Brain pericyte (primary cell): ENCODE measurements at places on chromosomes 6 and 20.

GRCh38 chr6:4611429-4612129, 164.6 kb upstream of the CDYL start:
- no peak for DNase-seq

DNA sequence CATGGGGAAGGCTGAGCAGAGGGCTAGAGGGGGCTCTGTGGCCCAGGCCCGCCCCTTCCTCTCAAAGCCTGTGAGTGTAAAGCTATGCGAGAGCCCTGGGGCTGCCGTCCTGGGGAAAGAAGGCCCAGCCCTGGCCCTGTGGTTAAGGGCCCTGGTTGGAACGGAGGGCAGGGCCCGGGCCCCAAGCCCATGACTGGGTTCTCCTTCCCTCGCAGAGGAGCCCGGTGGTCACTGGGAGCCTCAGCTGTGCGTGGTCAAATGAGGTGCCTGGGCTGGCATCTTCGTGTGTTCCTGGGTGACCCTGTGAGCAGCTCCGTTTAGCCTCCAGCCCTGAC, 56.0 kb downstream of the SMOC2 start:
- no peak for DNase-seq

DNA sequence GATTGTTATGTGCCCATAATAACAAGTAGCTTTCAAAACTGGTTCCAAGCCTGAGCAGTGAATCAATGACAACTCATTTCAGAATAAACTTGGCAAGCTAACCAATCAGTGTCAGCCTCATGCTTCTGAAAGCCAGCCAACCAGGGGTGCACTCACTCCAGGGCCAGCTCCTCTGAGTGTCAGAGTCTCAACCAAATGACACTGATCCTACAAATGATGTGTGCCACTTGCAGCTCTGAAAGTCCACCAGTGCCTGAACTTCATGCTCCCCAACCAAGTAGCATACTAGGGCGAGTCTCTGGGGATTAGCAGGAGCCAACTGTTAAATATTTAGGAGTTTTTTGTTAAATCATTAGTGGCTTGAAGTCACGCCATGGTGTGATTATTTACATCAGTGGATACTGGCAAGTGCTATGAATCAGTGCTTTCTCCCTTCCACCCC, 4.5 kb downstream of the IYD start:
- DNase-seq = no peak

GRCh38 chr6:33875141-33875581, 71.4 kb upstream of the MLN start:
- DNase-seq = no peak

- no peak for DNase-seq
These were observed 159.3 kb downstream of the CDKAL1 start for GRCh38 chr6:20693466-20694063.

- DNase-seq = no peak
These were observed 196.2 kb downstream of the BTBD9 start for GRCh38 chr6:38443352-38444144.

GRCh38 chr6:106631346-106631745, 2.0 kb downstream of the QRSL1 start:
- DNase-seq = no peak

GRCh38 chr6:111471533-111471932, 11.5 kb downstream of the REV3L start:
- no peak for DNase-seq

GRCh38 chr6:104679971-104680370, 179.7 kb downstream of the HACE1 start:
- DNase-seq = no peak

GRCh38 chr6:96836631-96837080, 621 bp downstream of the GPR63 start:
- DNase-seq = no peak

- DNase-seq = no peak
These were observed 47.2 kb downstream of the RFX6 start for GRCh38 chr6:116924245-116924644.

DNA sequence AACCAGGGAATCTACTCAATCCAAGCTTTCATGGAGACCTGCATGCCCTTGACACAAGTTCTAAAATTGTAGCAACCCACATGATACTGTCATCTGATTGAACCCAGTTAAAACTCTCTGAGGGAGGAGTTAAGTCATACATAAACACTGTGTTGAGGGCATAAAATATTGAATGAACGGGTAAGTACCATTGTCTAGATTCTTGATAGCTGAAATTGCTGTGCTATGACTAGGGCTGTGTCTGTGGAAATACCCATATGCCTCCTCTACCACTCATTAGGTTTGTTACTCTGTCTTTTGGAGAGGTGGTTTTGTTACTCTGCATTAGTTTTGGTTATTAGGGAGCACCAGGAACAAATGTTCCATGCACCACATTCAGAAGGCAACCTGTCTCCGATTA, 7.6 kb downstream of the ENPP4 start:
- DNase-seq = no peak

- no peak for DNase-seq
These were observed 42.4 kb downstream of the SNX14 start for GRCh38 chr6:85551264-85551663.

- no peak for DNase-seq
These were observed 182.3 kb upstream of the UST start for GRCh38 chr6:148564494-148565035.

GRCh38 chr6:27422651-27423332, 34.2 kb downstream of the ZNF391 start:
- DNase-seq = no peak

GRCh38 chr6:134758621-134759020, 191.3 kb downstream of the ALDH8A1 start:
- DNase-seq = no peak

DNA sequence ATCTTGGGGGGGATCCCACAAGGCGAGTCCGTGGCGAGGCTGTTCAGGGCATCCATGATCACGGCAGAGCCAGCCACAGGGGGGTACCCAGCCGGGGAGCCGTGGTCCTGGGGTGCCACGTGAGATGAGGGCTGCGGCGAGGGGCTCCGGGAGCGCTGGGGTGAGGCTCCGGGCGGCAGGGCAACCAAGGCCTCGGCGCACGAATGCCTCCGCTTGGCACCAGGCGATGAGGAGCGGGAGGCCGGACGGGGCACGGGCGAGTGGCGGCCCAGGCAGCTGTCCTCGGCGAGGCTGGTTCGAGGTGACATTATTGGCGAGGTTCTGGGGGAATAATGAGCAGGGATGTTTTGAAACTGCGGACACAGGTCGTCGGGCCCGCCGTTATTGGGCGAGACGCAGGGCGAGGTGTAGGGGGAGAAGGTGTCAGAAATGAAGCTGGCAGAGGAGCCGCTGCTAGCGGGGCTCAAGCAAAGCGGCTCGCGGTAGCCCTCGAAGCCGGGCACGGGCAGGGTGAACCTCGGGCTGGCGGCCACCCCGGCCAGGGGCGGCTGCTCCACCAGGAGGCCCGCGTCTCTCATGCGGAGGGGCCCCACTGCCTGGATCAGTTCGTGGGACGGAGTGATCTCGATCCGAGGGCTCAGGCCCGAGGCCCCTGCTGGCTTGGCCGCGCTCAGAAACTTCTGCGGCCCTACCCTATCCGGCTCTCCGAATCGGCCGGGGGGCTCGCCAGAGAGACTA, 19.1 kb downstream of the NFATC2 start:
- DNase-seq = no peak

- no peak for DNase-seq
These were observed 8.2 kb downstream of the NOTCH4 start for GRCh38 chr6:32215617-32216016.

- DNase-seq = no peak
These were observed 265.9 kb upstream of the FERMT1 start for GRCh38 chr20:6388671-6389197.

DNA sequence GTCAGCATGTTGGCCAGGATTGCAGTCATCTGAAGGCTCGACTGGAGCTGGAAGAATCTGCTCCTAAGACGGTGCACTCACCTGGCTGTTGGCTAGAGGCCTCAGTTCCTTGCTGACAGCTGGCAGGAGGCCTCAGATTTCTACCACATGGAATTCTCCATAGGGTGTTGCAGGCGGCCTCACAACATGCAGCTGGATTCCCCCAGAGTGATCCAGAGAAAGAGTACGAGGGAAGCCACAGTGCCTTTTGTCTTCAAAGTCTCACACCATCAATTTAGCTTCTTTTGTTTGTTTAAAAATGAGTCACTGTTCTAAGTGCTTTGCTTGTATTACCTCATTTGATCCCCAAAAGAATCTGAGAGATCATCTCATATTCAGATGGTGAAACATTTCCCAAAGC, 65.5 kb upstream of the FYN start:
- peak; percentile 90 for DNase-seq

DNA sequence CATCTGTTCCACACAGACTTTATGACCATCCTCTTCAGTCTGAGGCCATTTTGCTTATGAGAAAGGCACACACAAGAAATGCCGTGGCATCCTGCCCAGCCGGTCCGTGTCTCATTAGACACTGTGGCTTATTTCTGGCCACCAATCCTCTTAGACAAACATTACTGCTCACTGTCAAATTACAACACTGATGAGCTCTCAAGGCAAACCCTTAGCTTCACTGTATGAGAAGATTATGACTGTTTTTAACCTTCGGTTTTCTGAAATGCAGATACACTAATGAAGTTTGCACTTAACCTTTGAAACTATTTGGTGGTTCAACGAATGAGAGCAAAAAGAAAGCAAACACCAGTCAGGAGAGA, 50.5 kb upstream of the DST start:
- DNase-seq = no peak

DNA sequence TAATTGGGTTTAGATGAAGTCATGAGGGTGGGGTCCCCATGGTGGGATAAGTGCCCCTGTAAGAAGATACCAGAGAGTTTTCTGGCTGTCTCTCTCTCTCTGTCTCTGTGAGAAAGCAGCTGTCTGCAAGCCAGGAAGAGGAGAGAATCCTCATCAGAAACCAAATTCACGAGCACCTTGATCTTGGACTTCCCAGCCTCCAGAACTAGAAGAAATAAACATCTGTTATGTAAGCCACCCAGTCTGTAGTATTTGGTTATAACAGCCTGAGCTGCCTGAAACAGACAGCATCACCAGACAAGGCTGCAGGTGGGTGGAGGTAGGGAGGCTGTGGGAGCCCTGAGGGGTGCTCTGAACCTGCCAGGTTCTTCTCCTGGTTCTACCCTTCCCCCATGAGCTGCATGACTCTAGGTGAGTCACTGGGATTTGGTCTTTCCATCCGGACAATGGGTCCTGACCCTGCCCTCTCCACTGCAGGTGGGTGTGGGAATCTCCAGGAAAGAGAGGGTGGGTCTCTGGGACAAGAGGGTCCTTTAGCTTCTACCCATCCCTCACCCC, 34.3 kb upstream of the VEGFA start:
- no peak for DNase-seq

DNA sequence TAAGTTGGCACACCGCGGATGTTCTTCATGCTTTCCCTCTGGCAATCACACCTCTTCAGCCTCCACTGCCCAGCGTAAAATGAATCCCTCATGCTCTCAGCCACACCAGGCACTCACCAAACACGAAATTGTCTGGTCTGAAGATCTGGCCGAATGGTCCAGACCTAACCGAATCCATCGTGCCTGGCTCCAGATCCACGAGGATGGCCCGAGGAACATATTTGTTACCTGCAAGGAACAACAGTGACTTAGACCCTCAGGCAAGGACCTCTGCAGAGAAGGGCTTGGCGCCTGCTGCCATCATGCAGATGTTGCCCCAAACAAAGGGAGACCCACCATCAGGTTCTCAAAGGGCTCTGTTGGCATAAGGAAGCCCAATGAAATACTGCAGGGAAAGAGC, 1.4 kb downstream of the TUBB2B start:
- DNase-seq = no peak

GRCh38 chr6:158789115-158789917, 29.9 kb downstream of the EZR start:
- no peak for DNase-seq

GRCh38 chr6:91895599-91896285, 1308.9 kb upstream of the MAP3K7 start:
- DNase-seq = peak; percentile 37

GRCh38 chr20:38129893-38130609, 35.0 kb downstream of the TGM2 start:
- DNase-seq = no peak

GRCh38 chr6:63352544-63353285, 32.9 kb upstream of the LGSN start:
- peak; percentile 17 for DNase-seq

DNA sequence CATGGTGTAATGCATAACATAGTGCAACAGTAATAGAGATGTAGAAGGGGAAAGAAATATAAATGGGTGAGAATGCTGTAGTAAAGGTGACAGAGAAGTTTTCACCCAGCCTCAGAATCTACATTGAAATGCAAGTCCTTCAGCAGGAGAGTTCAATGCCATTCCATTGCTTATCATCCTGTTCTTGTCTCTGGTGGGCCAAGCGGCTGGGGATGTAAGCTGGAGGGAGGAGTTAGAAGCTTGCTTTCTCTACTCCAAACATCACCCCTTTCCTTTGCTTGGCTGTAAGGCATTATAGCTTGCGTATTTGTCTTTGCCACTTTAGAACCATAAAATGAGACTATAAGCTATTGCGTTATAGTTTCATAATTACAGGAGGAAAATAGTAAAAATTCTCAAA, 2.2 kb upstream of the FUT9 start:
- DNase-seq = no peak

DNA sequence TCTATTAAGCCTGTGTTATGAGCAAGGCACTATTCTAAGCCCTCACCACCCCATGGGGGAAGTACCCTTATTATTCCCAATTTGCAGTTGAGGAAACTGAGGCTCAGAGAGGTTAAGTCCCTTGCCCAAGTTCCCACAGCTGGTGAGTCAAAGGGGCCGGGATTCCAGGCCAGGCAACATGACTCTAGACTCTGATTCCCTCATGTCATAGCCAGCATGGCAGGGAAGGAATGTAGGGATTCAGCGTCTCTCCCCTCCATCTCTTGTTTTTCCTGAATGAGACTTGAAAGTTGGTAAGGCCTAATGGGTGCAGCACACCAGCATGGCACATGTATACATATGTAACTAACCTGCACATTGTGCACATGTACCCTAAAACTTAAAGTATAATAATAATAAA, 6.7 kb downstream of the C6orf132 start:
- no peak for DNase-seq

GRCh38 chr6:158311193-158311592, 1.1 kb upstream of the TULP4 start:
- no peak for DNase-seq

DNA sequence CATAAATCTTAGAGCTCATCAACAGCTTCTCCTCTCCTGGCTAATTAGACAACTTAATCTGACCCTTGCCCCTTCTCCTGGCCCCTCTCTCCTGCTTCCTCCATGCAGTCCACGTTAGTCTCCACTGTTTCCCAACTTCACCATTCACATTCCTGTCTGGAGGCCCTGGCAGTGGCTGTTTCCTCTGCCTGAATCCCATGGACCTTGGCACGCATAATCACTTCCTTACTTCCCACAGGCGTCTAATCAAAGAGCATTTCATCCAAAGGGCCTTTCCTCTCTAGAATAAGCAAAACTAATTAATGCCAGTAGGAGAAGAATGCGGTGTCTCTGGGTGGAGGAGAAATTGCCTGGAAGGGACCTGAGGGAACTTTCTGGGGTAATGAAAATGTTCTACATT, 16.4 kb upstream of the XRN2 start:
- no peak for DNase-seq

GRCh38 chr20:56925082-56925830, 296.1 kb downstream of the TFAP2C start:
- DNase-seq = no peak

- no peak for DNase-seq
These were observed 57.0 kb upstream of the CD93 start for GRCh38 chr20:23143098-23143497.

GRCh38 chr6:97947841-97948240, 664.8 kb upstream of the MMS22L start:
- no peak for DNase-seq
